HFFc6 (cell line): ENCODE measurements at places on chromosomes 12 and 14.
A peak's percentile ranks its signal among the peaks of the same experiment; 100 is the strongest.

- peak; percentile 15 for DNase-seq
These were observed 184.7 kb upstream of the DCN start for GRCh38 chr12:91367234-91367849.

- no peak for DNase-seq
These were observed 35.1 kb upstream of the PPP2R5E start for GRCh38 chr14:63578300-63578699.

DNA sequence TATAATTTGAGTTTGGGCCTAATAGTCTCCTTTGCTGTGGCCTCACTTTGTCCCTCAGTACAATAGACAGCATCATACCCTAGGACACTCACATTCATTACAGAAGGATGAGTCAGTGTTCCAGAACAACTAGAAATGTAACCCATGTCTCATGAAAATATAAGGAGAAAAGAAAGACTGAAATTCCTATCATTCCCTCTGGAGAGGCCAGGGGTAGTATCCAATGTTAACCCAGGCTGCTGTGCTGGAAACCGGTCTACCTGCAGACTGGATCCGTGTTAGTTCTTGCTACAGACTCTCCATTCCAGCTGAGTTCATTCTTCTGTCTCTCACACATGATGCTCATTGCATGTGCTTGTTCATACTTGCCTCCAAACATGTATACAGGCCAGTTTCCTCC lies 75.8 kb upstream of the HOXC13 start:
- peak; percentile 41 for DNase-seq

GRCh38 chr12:58367041-58367440 lies 425.7 kb downstream of the ATP23 start:
- DNase-seq: peak; percentile 38

DNA sequence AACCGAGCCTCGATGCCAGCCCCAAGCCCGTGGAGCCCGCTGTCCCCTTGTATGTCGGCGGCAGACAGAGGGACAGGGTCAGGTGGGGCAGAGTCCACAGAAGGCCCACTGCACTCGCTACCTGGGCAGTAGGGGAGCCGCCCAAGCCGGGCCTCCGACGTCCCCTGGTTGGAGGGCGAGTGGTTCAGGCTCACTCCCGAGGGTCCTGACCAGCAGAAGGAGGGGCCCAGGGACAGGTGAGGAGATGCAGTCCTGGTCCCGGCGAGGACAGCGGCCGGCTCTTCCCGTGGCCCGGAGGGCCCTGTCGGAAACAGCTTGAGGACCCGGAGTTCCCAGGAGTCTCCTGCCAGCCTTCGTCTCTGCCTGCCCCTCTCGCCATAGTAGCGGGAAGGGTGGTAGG lies 216.7 kb upstream of the SFSWAP start:
- DNase-seq: no peak

GRCh38 chr12:52156757-52157565 lies 34.9 kb downstream of the KRT80 start:
- DNase-seq: peak; percentile 34

- no peak for DNase-seq
These were observed 11.6 kb downstream of the TEDC1 start for GRCh38 chr14:105502446-105503295.

DNA sequence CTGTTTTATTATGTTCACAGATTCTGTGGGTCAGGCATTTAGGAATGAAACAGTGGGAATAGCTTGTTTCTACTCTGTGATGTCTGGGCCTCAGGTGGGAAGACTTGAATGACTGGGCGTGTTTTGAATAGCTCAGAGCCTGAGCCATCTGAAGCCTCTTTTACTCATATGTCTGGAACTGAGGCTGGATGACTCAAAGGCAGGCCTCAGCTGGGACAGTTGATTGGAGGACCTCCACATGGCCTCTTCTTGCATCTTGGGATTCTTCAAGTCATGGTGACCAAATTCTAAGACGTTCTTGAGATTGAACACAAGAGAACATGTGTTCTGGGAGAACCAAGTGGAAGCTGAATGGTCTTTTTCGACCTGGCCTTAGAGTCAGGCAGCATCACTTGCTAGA lies 45.8 kb upstream of the TBX3 start:
- DNase-seq: peak; percentile 74

- DNase-seq: no peak
These were observed 751 bp downstream of the PSMB5 start for GRCh38 chr14:23033801-23034497.

GRCh38 chr12:112924986-112925385 lies 13.3 kb upstream of the OAS3 start:
- DNase-seq: no peak

DNA sequence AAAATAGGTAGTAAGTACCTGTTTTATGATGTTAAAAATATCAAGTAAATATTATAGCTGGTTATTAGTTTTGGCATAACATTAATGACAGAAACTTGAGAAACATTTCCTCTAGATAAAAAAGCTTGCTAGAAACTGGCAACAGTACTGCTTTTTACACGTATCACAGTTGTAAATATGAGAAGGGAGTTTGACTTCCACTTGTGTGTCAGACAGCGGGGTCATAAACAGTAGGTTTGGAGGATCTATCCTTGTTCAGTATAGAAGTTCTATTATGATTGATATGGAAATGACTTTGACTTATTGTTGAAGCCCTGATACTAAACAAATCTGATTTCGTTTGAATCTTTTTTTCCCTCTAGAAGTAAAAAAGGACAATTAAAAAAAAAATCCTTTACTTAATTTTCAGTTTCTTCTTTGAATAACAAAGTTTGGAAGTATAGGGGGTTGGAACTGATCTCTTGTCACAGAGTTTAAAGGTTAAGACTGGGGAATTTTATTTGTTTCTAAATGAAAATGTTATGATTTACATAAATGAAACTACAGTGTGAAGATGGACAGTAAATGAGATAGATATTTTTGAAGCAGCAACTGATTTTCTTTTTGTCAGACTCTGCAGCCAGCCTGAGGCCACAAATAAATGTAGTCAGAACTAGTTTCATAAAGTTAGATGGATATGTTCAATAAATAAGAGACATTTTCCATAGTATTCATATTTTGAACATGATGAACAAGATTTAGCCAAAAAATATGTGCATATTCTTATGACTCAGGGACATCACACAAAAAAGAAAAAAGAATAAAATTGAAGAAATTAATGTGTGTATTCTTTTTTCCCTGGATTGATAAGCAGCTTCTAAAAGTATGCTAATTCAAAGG lies 50.1 kb downstream of the WNK1 start:
- DNase-seq: no peak

- DNase-seq: no peak
These were observed 23.7 kb downstream of the GSTZ1 start for GRCh38 chr14:77344377-77344996.

DNA sequence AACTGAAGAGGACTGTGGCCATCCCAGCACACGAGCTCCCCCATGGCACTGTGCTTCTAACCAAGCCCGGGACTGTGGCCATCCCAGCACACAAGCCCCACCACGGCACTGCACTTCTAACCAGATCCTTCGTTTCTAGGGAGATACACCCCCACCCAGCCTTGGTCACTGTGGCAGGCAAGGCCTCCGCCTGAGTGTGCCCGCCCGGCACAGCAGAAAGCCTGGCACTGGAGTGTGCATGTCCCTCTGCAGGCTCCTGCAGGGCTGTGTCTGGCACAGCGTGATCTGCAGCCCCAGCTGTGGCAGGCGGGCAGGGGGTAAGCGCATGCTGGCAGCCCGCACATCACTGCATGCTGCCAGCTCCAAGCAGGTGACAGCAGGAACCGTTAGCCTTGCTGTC lies 49.8 kb downstream of the CCDC85C start:
- no peak for DNase-seq

- no peak for DNase-seq
These were observed 2.9 kb downstream of the LMNTD1 start for GRCh38 chr12:25550186-25550585.

GRCh38 chr12:109393437-109394345 lies 46.0 kb downstream of the MYO1H start:
- peak; percentile 42 for DNase-seq

DNA sequence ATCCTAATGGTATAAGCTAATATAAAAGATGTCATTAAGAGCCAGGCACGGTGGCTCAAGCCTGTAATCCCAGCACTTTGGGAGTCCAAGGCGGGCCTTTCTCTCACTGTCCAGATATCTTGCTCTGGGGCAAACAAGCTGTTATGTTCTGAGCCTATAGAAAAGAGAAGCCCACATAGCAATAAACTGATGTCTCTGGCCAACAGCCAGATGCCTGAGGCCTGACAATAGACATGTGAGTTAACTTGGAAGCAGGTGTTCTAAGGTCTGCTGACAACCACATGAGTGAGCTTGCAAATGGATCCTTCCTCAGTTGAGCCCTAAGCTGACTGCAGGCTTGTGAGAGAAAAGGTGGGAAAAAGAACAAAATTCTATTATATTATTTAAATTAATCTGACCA lies 25.0 kb downstream of the YAF2 start:
- no peak for DNase-seq

GRCh38 chr12:14924541-14924940 lies 13.8 kb downstream of the ERP27 start:
- DNase-seq: no peak

GRCh38 chr12:132524405-132524804 lies 34.5 kb downstream of the FBRSL1 start:
- no peak for DNase-seq
